Heart right ventricle (tissue), 16 donors: ENCODE measurements at places on chromosomes 16 and 17. TPM values are rescaled to one million over a fixed set of nuclear protein-coding genes. Genes with fewer than 3 reads are reported as not detected.

Gene HS3ST2
- 0.42 TPM for total RNA-seq

Gene CORO1A
- total RNA-seq = 11.7 TPM

Gene CCL15
- total RNA-seq = not detected

Gene OTOP3
- total RNA-seq = not detected

Gene XYLT1
- 0.72 TPM for total RNA-seq

Gene LITAFD
- total RNA-seq = not detected

Gene ZNF624
- 2.1 TPM for total RNA-seq

Gene PRRT2
- total RNA-seq = 1.7 TPM

Gene PLEKHH3
- total RNA-seq = 12.8 TPM

Gene GLIS2
- total RNA-seq = 13.7 TPM

Gene METTL22
- total RNA-seq = 34.7 TPM

Gene CDK5R1
- 0.90 TPM for total RNA-seq

Gene MTSS2
- 121 TPM for total RNA-seq

Gene PLA2G10
- total RNA-seq = not detected

Gene NPIPB9
- total RNA-seq = not detected

Gene GAN
- 12.0 TPM for total RNA-seq

Gene FBRS
- 24.6 TPM for total RNA-seq

Gene MED13
- total RNA-seq = 29.1 TPM

Gene SRCIN1
- 0.44 TPM for total RNA-seq

Gene HASPIN
- total RNA-seq = 0.18 TPM

Gene TNP2
- total RNA-seq = not detected

Gene MYH1
- not detected for total RNA-seq

Gene ITGB3
- total RNA-seq = 18.0 TPM

Gene CA5A
- total RNA-seq = not detected

Gene PSMD11
- total RNA-seq = 79.4 TPM

Gene CDC42EP4
- total RNA-seq = 72.0 TPM

Gene SPATA33
- total RNA-seq = 2.4 TPM

Gene SLC6A2
- not detected for total RNA-seq

Gene CCL8
- 1.6 TPM for total RNA-seq

Gene SLC13A2
- not detected for total RNA-seq

Gene GP1BA
- not detected for total RNA-seq

Gene ITGAX
- total RNA-seq = 3.1 TPM

Gene SLC47A1
- 12.2 TPM for total RNA-seq

Gene SCNN1B
- total RNA-seq = not detected

Gene CCDC43
- total RNA-seq = 33.6 TPM

Gene MINK1
- total RNA-seq = 48.8 TPM

Gene MAP3K14
- 6.7 TPM for total RNA-seq

Gene CPHXL2
- total RNA-seq = not detected

Gene PTX4
- not detected for total RNA-seq

Gene CLDN9
- total RNA-seq = 0.19 TPM

Gene RRAD
- 105 TPM for total RNA-seq

Gene PRPSAP2
- 23.2 TPM for total RNA-seq

Gene PPY
- total RNA-seq = not detected

Gene RHBDL1
- 1.8 TPM for total RNA-seq

Gene GAS2L2
- total RNA-seq = not detected

Gene MPG
- total RNA-seq = 43.6 TPM

Gene ZDHHC1
- 4.5 TPM for total RNA-seq
